ENCODE measurements at places on chromosomes 13 and 19.

GRCh38 chr13:43749503-43749902 lies 37.3 kb downstream of the ENOX1 start:
- no peak for DNase-seq

DNA sequence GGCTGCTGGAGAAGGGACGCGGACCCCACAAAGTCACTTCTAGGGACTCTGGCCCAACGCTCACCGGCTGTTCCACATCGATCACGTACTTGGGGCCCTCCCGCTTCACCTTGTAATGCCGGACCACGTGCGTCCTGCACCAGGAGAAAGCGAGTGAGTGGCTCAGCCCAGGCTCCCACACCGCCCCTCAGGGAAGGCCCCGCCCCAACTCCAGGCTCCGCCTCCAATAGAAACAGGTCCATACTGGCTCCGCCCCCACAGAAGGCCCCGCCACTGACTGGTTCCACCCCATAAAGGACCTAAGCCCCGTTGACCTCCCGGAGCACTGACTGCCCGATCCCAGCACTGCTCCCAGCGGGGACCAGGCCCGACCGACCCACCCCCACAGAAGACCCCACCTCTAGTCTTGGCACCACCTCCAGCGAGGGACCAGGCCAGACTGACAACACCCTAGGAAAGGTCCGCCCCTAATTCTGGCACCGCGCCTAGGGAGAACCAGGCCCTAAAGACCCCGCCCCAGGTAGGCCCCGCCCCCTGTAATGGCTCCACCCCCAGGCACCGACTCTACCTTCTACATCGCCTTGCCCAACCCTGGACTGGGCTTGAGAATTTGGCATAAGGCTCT lies 11.3 kb downstream of the STAP2 start:
- DNase-seq: peak; percentile 78

- DNase-seq: no peak
These were observed 14.7 kb downstream of the NAPA start for GRCh38 chr19:47499863-47500830.

GRCh38 chr13:67119481-67119894 lies 110.6 kb downstream of the PCDH9 start:
- DNase-seq: no peak

GRCh38 chr19:18596752-18597157 lies 8.2 kb downstream of the REX1BD start:
- DNase-seq: peak; percentile 60

- DNase-seq: no peak
These were observed 53.5 kb downstream of the COL4A2 start for GRCh38 chr13:110360598-110360997.

DNA sequence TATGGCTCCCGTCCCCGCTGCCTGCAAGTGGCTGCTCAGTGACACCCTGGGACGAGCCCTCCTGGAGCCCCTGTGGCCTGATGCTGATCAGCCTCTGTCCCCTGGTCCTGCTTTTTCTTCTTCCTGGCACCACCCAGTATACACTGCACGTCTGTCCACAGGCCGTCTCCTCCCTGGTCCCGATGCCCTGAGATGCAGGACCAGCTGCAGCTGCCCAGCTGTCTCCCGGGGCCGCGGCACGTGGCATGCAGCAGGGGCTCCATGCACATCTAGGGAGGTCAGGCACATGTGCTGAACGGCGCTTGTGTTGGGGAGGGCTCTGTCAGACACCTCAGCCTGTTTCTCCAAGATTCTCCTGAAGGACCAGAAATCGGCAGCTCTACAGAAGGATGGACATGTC lies 30.2 kb downstream of the ZFR2 start:
- DNase-seq: no peak

DNA sequence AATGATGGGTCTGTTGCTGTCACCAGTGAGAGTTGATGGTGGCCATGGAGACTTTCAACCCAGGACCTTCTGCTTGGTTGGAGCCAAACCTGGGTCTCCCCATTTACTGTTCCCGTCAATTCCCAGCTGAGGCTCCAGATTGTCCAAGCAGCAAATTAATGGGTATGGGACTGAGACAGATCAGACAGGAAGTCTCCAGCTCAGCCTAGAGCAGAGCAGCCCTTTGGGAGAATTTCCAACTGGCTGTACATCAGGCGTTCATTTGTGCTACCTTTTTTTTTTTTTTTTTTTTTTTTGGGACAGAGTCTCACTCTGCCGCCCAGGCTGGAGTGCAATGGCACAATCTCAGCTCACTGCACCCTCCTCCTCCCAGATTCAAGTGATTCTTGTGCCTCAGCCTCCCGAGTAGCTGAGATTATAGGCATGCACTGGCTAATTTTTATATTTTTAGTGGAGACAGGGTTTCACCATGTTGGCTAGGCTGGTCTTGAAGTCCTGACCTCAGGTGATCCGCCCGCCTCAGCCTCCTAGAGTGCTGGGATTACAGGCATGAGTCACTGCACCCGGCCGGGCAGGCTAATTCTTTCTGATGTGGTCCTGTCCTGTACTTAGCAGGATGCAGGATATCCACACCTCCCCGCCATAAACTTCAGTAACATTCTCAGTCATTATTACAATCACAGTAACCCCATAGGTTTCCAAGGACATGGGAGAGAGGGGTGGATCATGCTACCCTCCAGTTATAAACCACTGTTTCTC lies 9.3 kb downstream of the MAP3K10 start:
- no peak for DNase-seq

DNA sequence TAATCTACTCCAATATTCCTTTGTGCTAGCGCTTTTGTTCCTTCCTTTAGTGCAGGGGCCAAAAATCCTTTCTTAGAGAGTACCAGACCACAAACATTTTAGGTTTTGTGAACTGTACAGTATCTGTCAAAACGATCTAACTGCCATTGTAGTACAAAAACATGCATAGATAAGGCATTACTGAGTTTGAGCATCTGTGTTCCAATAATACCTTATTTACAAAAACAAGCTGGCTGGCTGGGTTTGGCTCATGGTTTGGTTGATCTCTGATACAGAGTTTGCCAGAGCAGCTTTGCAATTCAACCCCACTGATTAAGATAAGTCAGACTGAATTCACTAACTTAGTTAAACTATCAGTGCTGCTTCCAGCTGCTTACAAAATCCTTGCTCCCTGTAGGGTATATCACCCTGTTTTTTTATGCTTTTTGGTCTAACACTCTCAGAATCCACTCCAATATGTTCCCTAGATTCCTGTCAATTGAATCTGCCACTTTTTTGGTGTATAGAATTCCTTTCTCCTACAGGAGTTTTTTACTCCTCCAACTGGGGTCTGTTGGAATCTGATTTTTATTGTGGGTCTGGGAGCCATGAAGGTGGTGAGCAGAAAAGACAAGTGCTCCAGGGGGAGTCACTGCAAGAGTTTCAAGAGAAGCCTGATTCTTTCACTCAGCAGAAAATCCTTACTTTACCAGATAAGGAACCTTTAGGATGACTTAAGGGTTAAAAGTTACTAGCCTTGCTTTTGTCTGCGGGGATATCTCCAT lies 1399.4 kb downstream of the EFNB2 start:
- DNase-seq: no peak

DNA sequence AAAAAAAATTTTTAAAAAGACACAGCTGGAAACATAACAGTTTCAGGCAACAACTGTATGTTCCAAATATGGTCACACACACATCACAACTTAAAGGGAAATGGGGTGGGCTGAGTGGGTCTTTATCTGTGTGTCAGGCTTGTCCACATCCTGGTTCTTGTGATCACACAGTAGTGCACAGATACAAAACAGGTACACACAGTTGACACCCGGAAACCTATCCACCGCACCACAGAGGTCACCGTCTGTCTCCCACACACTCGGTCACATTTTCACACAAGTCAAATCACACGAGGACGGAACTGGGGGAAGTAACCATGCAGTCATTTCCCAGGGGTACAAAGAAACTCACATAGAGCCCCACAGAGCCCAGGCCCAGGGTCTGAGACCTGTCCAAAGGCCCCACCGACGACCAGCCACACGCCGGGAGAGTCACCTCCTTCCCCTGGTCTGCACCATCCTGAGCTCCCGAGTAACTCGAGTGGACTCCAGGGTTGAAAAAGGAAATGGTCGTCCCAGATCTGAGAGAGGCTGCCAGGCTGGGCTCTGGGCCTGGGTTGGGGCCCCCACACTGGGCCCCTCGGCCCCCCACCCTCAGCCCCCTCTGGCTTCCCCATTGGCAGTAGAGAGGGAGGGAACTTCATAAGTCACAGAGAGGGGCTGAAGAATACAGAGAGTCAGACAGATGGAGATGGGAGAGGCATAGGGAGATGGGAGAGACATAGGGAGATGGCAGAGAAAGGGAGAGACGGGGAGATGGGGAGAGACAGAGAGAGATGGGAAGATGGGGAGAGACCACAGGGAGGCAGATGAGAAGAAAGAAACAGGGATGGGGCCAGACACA lies 1.3 kb upstream of the PPAN start:
- DNase-seq: no peak

DNA sequence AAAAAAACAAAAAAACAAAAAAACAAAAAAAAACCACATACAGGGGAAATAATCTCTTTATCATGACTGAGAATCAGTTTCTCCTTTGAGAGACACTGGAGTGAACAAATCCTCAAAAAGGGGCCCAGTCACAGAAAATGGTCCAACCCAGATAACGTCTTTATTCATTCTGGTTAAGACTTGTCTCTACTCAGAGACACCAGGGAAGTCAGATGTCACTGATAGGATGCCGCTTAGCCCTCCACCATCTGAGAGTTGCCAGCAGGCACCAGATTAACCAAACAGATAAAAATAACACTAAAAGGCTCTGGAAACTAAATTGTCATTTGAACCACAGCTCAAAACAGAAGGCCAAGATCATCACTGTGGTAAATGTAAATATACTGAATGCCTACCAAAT lies 1163.4 kb upstream of the ATXN8OS start:
- no peak for DNase-seq

GRCh38 chr13:112573710-112574109 lies 14.2 kb downstream of the TUBGCP3 start:
- DNase-seq: no peak

GRCh38 chr13:105925496-105925895 lies 610.0 kb downstream of the EFNB2 start:
- no peak for DNase-seq

DNA sequence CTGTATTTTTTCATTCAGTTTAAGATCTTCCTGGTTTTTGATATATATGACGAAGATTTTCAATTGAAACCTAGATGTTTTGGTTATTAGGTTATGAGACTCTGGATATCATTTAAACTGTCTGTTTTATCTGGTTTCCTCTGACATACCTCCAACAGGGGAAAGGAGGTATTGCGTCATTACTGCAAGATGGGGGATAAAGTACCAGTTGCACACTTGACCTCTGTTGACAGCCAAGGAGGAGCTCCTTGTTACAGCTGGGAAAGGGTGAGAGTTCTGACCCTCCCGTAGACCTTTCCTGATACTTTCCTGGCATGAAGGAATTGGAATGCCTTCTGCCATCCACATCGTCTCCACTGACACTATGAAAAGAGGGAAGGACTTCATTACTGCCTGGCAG lies 82.0 kb upstream of the SHISA2 start:
- no peak for DNase-seq

GRCh38 chr13:20192158-20192835 lies 441 bp downstream of the GJB2 start:
- DNase-seq: peak; percentile 23

DNA sequence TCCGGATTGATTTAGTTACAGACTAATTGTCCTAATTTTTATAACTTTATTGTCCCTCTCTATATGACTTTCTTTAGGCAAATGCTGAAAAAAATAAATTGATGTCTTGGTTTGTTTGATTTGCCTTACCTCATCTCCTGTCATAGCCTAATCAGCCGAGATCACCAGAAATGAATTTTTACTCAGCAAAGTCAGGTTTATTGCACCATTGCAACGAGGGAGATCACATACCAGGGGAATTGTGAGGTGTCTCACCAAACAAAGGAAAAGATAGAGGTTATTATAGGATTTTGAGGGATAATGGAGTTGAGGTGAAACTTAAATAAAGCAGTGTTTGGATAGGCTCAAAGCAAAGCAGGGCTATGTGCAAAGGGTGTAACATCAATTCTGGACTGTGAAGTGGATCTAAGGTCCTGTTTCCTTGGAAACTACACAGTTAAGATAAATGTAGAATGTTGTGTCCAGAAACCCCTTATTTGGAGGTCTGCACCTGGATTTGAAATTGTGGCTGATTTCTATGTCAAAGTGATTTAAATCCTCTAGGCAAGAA lies 372.6 kb downstream of the OXGR1 start:
- no peak for DNase-seq

DNA sequence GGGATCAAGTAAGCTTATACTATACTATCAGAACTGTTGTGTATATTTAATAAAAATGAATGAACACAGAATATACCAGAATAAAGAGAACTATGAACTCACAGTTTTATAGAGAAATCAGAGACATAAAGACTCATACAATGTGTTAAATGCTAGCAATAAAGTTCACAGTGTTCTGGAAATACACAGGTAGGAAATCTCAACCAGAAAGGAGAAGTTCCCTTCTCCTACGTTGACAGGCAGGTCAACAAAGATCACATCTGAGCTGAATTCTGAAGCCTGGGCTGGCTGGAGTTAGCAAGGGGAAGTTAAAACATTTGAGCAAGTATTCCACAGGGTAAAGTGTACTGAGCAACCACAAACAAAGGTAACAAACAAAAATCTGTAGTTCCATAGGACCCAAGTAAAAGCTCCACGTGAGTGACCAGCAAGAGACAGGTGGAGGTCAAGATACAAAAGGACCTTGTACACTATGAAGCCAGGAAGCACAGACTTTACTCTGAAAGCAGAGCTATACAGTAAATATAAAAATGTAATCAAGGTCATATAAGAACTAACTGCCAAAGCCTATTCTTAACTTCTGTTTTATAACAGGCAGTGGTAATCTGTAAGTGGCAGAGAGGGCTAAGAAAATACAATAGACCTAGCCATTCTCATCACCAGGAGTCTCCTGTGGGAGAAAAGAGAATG lies 13.0 kb downstream of the FBXL3 start:
- no peak for DNase-seq

GRCh38 chr19:38209152-38209551 lies 14.9 kb downstream of the DPF1 start:
- no peak for DNase-seq

DNA sequence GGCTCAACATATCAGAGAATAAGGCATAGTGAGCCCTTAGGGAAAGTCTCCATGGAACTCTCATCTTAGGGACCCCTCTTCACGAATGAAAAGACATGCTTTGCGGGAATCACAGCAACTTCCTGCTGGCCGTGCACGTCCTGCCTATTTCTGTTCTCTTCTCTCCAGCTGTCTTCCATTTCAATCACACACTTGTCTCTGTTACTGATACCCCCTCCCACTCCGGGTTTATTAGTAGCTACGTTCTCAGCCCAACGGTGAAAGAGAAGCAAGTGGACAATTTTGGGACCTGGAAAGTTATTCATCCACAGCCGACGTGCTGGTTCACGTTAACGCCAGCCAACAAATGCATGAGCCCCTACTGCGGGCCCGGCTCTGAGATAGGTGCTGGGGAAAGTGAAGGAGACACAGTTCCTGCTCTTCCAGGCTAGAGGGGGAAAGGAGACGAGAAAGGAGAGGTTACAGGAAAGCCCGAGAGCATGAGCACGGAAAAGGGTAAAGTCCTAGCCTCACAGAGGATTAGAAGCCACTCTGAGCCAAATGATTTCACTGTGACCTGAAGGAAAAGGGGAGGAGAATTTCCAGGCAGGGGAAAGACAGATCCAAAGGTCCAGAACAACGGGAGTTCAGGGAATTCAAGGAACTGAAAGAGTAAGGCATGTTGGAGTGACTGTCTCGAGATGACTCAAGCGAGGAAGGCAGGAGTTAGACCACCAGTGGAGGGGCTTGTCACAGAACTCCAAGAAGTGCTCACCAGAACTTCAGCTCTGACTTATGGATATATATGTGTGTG lies 81.8 kb upstream of the CLDN10 start:
- no peak for DNase-seq
